ENCODE measurements at places on chromosomes 4 and X.

GRCh38 chr4:141562649-141563048, 73.7 kb upstream of the IL15 start:
- no peak for DNase-seq

DNA sequence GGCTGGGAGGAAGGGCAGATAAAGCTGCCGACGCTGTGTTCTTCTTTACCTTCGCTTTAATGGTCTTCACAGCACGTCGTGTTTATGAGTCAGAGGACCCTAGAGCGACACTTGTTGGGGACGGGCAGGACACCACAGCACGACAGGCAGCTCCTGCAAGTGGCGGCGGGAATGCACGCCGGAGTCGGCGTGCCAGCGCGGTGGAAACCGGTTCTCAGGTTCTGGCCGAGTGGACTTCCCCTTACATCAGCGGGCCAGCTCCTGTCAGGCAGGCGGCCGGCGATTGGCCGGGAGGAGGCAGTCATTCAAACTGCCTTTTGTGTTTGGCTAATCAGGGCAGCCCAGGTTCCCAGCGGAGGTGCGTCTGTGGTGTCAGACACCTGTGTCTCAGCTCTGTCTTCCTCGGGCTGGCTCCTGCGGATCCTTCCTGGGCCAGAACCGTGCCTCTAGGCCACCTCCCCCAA, 150.9 kb downstream of the SHROOM3 start:
- DNase-seq = no peak

GRCh38 chr4:122516376-122516775, 59.9 kb upstream of the IL2 start:
- no peak for DNase-seq

- DNase-seq = no peak
Measured at GRCh38 chr4:77877771-77878565, 15.3 kb downstream of the MRPL1 start.

- no peak for DNase-seq
Measured at GRCh38 chr4:142413485-142413884, 432.6 kb downstream of the INPP4B start.

All from CD4-positive, alpha-beta T cell (primary cell).